ENCODE measurements at places on chromosomes 5 and 9.

DNA sequence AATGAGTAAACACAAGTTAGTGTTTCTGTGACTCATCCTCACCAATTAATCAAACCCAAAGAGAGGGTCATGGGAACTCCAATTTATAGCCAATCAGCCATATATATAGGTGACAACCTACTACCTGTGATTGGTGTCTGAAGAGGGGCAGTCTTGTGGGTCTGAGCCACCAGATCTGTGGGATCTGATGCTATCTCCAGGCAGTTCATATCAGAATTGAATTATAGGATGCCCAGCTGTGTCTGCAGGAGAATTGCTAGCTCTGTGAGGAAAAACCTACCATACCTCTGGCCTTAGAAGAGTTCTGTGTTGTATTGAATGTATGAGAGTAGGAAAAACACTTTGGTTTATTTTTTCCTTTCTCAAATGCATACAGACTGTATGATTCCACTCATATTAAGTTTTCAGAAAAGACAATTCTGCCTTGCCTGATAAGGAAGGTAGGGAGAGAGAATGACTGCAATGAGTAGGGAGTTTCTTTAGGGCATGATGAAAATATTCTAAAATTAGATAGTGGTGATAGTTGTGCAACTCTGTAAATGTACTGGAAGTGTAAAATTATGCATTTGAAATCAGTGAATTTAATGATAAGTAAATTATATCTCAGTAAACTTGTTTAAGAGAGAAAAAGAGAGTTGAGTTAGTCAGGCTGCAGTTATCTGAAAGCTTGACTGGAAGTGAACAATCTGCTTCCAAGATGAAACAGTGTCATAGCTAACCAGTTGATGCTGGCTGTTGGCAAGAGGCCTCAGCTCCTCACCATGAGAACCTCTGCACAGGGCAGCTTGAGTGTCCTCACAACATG is 274.9 kb downstream of the AUH start:
- no peak for DNase-seq

- DNase-seq, result no peak
These were observed 1163.8 kb downstream of the TAF11L14 start for GRCh38 chr5:18798058-18798457.

DNA sequence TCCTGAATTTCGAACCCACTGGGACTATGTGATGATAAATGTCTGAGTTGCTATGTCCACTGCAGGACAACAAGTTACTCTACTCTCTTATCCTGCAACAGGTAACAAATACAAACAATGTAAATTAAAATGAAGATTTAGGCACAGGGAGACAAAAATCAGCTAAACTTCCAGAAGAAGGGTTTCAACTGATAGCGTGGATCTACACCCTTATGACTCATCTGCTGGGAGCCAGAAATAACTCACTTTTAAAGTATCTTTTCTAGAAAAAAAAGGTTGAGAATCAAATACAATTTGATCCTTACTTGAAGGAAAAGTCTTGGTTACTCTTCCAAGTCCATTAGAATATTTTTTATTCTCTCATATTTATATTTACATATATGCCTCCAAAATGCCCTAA is 21.4 kb downstream of the PJA2 start:
- no peak for DNase-seq

GRCh38 chr5:15500325-15501001 is 483 bp downstream of the FBXL7 start:
- no peak for DNase-seq

GRCh38 chr9:673966-674526 is 167.5 kb upstream of the DMRT1 start:
- no peak for DNase-seq

DNA sequence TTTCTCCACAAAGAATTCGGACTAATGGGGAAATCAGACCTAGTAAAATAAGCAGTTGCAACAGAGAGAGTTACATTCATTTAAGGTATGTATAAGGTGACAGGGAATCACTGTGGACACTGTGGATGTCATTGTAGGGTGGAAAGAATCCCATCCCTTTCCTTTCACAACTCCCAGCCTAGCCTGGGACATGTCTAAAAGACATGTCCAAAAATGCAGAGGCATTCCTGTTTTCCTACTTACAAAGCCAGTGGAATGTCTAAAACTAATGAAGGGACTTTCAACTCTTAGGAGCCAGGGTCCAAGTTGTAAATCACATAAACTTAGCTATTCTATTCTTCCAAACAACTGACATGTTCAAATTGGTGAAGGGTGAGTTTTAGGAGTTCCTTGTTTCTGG is 511.0 kb downstream of the PRELID2 start:
- DNase-seq, result no peak

GRCh38 chr5:171371326-171371725 is 16.3 kb upstream of the NPM1 start:
- no peak for DNase-seq

GRCh38 chr5:101929628-101930027 is 366.5 kb downstream of the SLCO4C1 start:
- no peak for DNase-seq

GRCh38 chr5:153308282-153308681 is 182.2 kb upstream of the GRIA1 start:
- DNase-seq, result no peak

DNA sequence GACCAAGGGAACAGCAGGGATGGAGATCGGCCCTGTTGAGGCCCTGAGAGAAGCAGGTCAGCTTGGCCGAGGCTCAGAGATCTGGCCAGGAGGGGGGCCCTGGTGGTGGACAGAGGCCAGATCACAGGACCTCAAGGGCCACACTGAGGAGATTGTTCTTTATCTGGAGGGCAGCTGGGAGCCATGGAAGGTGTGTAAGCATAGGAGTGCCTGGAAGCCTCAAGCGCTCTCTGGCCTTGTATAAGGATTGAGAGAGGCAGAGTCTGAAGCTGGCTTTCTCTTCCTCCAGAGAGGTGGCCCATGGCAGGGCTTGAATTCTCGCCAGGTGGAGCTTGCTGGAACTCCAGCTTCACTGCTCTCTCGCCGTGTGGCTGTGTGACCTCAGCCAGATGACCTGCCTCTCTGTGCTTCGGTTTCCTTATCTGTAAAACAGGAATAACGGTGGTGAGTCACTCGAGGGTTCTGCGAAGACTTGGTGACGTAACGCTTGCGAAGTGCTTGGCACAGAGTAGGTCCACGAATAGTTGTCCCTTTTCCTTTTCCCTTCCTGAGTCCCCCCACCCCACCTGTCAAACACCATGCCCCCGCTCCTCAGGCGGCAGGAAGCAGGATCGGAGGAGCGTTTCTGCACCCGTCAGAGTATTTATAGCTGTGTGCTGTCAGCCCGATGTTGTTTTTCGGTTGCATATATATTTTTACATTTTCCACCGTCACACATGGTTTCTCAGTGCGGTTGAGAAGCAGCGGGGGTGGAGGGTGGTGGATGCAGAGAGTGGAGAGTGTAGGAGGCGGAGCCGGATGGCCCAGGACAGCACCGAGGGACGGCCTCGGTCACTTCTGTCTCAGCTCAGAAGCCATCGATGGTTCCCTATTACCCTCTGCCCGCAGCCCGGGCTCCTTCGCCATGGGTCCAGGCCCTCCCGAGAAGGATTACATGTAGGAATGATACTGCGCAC is 17.0 kb upstream of the CRB2 start:
- no peak for DNase-seq

GRCh38 chr9:108130905-108131304 is 641.3 kb upstream of the KLF4 start:
- no peak for DNase-seq

GRCh38 chr9:73951147-73951546 is 546.0 kb upstream of the RORB start:
- no peak for DNase-seq

GRCh38 chr9:31253800-31254762 is 1130.4 kb upstream of the ACO1 start:
- DNase-seq, result no peak

DNA sequence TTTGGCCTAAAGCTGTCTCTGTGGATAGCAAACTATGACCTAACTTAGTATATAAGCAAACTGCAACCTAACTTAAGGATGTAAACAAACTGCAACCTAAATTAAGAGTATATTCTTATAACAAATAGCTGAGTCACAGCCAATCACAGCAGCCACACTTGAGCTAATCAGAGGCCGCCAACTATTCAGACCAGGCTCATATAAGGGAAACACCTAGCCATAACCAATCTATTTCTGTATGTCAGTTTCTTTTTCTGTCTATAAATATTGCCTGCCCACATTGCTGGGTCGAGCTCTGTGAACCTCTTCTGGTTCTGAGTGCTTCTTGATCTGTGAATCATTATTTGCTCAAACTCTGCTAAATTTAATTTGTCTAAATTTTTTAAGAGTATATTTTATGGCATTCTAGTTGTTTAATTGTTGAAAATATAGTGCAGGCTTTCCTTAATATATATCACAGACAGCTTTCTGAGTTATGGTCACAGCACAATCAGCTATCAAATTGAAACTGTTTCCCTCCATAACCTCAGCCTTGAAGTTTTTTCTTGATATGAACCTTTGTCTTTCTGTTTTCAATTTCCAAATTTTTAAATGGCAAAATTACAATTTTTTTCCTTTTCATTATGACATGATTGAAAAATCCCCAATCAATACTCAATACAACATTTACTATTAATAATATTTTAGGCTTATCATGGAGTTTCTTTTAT is 327.1 kb upstream of the NUDT12 start:
- DNase-seq, result no peak

- no peak for DNase-seq
These were observed 30.8 kb downstream of the OR1J1 start for GRCh38 chr9:122446819-122447484.

- no peak for DNase-seq
These were observed 108.2 kb upstream of the DMAC1 start for GRCh38 chr9:7907551-7908337.

GRCh38 chr9:108296056-108296455 is 559.7 kb downstream of the ACTL7B start:
- no peak for DNase-seq

GRCh38 chr5:73118391-73118973 is 1.9 kb upstream of the TMEM171 start:
- DNase-seq, result no peak

GRCh38 chr5:128355961-128356360 is 182.1 kb downstream of the FBN2 start:
- no peak for DNase-seq

DNA sequence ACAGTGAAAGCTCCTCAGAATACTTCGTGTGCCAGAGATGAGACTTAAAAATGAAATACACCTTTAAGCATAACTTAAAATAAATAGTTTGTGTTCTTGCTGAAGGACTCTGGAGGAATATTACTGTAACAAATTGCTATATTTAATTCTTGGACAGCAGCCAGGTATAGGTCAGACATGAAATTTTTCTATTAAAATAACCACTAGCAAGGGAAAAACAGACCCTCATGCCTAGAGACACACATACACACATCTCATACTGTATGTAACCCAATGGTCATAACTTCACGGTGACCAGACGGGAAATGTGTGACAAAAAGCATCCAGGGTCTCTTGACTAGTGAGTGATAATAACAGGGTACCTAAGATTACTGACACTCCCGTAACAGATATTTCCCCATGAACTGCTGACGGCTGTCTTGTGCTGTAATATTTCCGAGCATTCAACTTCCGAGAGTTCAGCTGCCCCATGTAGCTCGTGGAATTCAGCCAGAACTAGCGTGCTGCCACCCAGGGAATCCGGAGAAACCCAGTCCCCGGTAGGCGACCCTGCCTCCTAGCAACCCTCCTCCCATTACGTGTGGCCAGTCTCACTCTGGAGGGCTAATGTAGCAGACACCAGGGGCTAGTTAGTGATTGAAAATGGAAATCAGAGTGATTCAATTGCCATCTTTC is 2295.1 kb upstream of the WWC1 start:
- DNase-seq, result no peak

- DNase-seq, result no peak
These were observed 12.8 kb downstream of the OLFM1 start for GRCh38 chr9:135100241-135100681.

DNA sequence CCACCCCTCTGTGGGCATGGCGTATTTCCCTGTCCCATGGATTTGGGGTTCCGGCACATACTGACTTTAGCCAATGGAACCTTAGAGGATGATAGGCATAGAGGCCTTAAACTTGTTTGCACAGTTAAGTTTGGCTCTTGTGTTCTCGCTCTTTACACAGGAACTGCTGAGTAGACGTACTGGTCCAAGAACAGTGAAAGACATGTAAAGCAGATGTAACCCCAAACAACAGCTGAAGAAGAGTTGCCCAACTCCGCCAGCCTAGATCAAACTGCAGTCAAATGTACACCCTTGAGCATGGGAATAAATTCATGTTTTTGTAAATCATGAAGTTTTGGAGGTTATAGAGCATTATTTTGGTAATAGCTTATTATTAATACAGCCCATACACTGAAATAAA is 260.0 kb upstream of the NREP start:
- DNase-seq, result no peak

GRCh38 chr9:25917731-25918362 is 239.6 kb upstream of the TUSC1 start:
- DNase-seq, result no peak

DNA sequence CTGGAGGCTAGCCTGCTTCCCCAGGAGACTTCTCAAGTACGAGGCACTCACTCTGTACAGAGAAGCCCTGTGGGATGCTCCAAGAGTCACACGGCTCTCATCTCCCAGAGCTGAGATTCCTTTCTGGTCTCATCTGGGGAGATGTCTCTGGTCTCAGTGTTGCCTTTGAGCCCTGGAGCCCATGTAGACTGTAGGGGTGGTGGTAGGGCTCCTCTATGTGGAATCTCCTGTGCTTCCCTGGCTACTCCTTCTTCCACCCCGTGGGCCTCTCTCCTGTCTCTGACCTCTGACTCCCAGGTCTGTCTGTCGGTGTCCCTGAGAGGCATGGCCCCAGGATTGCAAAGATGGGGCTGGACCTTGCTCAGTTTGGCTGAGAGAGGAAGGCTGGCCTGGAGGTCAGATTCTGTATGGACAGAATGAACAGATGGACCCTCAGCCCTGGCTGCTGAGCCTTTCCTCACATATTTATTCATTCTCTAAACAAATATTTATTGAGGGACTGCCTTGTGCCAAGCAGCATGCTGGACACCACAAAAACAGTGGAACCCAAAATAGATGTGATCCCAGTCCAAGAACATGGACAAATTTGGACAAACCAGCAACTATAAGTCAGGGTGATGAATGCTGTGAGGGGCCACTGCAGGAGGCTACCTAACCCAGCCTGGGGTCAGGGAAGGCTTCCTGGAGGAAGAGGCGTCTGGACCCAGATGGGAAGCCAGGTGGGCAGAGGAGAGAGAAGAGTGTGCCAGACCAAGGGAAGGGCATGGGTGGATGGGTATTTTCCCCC is 2.6 kb downstream of the CCL19 start:
- DNase-seq, result no peak

GRCh38 chr9:135414293-135414692 is 65.3 kb upstream of the PPP1R26 start:
- no peak for DNase-seq

- no peak for DNase-seq
These were observed 125.9 kb downstream of the LHFPL2 start for GRCh38 chr5:78522476-78523260.
